ENCODE measurements at places on chromosomes 4 and X.

- no peak for DNase-seq
Measured at GRCh38 chr4:33133723-33134122, 2413.6 kb downstream of the PCDH7 start.

DNA sequence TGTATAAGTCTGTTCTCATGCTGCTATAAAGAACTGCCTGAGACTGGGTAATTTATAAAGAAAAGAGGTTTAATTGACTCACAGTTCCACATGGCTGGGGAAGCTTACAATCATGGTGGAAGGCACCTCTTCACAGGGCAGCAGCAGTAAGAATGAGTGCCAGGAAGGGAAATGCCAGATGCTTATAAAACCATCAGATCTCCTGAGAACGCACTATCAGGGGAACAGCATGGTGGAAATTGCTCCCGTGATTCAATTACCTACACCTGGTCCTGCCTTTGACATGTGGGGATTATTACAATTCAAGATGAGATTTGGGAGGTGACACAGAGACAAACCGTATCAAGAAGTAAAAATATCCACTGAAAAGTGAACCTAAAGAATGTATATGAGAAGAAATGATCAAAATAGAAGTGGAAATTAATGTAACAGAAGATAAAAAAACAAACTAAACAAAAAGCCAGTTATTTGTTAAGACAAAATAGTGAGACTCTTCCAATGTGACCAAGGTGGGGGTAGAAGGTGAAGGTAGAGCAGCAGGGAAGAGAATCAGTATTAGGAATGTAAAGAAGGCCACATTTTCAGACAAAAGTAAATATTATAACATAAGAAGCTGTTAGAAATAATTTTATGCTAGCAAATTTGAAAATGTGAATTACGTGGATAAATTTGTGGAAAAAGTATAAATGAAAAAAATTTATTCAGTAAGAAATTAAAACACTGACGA lies 372.9 kb downstream of the NKX6-1 start:
- no peak for DNase-seq

DNA sequence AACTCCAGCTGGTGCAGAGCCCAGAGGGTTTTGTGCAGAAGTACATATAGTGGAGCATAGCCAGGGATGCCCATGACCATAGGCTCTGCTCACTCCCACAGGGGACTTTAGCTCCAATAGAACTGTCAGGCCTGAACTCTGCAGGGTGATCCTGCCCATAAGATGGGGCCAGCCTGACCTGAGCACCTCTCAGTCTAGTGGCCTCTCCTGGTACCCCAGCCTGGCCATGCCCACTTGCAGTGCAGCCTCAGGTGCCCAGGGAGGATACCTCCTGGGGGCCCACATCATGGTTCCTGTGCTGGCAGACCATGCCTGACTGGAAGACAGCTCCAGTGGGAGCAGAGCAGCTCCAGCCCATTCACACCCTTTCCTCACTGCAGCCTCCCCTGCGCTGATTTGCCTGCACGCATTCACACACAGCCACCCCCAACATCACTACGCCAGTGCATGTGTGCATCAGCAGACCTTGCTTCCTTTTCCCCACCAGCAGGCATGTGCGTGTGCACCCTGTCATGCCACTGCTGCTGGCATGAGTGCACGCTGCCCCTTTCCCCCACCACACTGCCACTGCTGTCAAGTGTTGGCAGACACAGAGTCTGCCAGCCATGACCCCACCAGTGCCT lies 53.0 kb upstream of the MMAA start:
- DNase-seq = no peak

GRCh38 chr4:40247350-40247749 lies 50.5 kb downstream of the RHOH start:
- no peak for DNase-seq

- DNase-seq = peak; percentile 22
Measured at GRCh38 chr4:87838205-87838604, 5.4 kb downstream of the MEPE start.

DNA sequence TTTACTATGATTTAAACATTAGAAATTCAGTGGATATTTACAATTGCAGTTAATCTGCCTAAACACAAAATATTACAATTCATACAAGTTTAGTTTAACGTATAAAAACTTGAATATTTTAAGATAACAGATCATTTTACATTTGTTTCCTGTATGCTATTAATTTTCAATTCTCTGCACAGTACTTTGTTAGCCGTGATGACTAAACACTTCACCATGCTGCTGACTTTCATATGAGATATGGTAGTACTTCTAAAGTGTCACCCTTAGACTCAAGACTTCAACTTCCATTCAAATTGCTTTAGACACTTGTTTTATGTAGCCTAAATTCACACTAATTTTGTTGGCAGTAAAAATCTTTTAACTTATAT lies 1646.4 kb upstream of the ADGRL3 start:
- DNase-seq = no peak

GRCh38 chr4:138449938-138450337 lies 207.8 kb upstream of the SLC7A11 start:
- no peak for DNase-seq

GRCh38 chr4:53653484-53654053 lies 62.3 kb upstream of the LNX1 start:
- DNase-seq = no peak

DNA sequence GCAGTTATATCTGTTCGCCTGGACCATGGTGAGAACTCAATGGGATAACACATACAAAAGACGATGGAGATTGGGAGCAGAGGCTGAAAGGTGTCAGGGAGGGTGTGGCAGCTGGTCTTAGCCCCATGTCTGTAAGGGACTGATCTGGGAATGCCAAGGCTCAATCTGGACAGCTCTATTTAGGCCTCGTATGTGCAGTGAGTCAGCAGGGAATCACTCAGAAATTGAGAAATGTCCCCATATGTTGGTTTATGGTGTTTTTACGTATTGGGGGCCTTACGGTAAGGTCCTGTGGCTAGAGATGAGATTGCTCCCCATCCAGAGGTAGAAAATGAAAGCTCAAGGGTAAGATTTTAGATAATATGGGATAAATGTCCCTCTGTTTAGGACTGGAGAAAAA lies 71.4 kb upstream of the TTC29 start:
- no peak for DNase-seq

- peak; percentile 58 for DNase-seq
Measured at GRCh38 chr4:168183717-168184571, 91.6 kb downstream of the ANXA10 start.

DNA sequence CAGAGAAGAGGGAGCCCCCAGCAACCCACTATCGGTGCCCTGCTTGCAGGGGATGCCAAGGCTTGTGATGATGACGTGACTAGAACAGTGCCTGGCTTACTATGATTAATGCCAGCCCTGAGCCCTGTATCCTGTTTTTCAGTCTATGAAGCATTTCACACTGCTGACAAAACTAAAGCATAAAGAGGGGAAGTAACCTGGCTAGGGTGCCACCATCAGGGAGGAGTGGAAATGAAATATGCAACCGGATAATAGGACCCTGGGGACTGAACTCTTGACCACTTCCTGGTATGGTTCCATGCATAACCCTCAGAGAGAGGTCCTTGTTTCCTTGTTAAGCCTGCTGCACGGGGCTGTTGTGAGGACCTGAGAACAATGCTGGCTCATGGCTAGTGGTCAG lies 50.3 kb downstream of the MED28 start:
- DNase-seq = no peak

DNA sequence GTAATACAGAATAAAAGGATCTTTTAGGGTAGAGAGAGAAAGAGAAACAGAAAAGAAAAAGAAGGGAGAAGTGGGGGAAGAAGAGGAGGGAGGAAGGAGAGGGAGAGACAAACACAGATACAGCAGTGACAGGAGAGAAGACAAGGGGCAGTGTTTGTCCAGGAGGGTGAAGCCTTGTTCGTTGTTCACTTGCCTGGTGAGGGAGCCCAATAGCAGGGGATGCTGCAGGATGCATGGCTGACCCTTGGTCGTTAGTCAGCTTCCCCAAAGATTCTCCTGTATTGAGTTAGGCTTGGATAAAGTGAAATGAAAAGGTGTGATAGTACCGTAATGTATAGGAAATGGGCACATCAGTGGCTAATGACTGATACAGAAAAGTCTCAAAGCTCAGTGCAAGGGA lies 403.7 kb downstream of the IL15 start:
- DNase-seq = no peak

DNA sequence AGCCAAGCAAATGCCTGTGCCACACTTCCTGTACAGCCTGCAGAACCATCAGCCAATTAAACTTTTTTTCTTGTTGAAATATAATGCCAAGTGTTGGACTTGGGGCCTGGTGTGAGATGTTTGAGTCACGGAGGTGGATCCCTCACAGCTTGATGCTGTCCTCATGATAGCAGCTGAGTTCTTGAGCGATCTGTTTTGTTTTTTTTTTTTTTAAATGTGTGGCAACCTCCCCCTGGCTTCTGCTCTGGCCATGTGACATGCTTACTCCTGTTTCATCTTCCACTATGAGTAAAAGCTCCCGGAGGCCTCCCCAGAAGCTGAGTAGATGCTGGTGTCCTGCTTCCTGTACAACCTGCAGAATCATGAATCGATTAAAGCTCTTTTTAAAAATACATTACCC lies 973.3 kb upstream of the FTHL17 start:
- no peak for DNase-seq

- DNase-seq = peak; percentile 70
Measured at GRCh38 chr4:76251441-76252270, at the start of gene FAM47E. TSS of gene FAM47E (plus strand) at chr4:76251721. CDS start at chr4:76251747, 26 bp downstream.

- DNase-seq = no peak
Measured at GRCh38 chr4:11732155-11732554, 303.5 kb upstream of the HS3ST1 start.

- DNase-seq = no peak
Measured at GRCh38 chr4:37001688-37002436, 242.7 kb upstream of the NWD2 start.

- DNase-seq = no peak
Measured at GRCh38 chr4:85092536-85092935, 126.0 kb upstream of the WDFY3 start.

- no peak for DNase-seq
Measured at GRCh38 chr4:112509243-112510141, 6.5 kb downstream of the NEUROG2 start.

- no peak for DNase-seq
Measured at GRCh38 chr4:89957046-89957926, 62.6 kb downstream of the MMRN1 start.

DNA sequence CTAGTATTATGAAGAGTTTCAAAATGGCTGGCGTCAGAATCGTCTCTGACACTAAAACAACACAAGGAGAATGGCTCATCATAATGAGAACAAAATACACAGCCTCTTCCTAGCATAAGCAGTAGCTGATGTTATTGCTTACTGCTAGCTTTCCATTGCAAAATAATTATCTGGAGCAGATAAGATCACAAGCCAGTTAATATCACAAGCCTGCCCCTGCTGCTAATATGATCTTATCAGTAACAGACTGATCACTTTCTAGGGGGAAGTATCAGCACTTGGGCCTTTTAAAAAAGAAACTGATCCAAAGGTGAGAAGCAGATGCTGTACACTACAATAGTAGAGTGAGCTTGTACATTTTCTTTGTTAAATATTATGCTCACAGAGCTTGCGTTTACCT lies 554.8 kb upstream of the PABPC4L start:
- DNase-seq = no peak

DNA sequence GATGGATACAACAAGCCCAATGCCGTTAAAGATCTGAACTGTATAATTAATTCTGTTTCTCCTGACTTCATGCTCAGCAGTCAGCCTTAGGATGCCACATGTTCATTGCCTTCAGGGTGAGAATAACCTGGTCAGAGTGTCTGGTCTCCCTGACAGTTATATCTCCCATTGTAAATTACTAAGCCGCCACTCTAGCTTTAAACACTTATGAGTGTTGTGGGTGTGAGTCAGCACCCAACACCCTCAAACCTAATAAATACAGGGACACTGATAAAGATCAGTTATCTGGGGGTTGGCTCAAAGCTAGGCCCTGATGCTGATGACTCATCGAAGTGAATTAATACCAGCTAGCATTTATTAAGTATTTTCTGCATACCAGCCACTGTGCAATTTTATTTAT lies 64.9 kb upstream of the DYNLT3 start:
- DNase-seq = no peak

DNA sequence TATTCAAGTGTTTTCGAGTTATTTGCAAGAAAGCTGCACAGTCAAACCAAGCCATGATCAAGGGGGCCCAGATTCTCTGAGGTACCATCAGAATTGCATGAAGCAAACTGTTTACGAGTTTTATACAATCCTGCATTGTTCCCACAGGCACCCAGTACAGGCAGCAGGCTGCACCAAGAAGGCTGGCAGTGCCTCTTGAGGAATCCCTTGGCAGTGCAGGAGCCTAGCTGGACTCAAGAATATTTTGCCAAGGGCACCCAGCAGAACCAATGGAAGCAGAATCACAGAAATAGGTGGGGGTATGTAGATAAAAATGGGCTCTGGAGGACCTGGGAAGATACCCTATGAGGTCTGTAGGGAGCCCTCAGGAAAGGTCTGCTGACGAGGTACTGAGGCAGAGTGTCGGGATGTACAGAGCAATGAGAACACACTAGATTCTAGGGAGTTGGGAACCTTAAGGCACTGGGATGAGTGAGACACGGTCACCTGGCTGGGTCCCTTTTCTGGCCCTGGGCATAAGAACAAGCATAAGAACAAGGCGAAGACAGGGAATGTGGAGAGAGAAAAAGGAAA lies 2.5 kb upstream of the PLP1 start:
- peak; percentile 81 for DNase-seq

GRCh38 chr4:188037003-188037713 lies 41.6 kb downstream of the ZFP42 start:
- no peak for DNase-seq

- no peak for DNase-seq
Measured at GRCh38 chr4:159366966-159367780, 264.3 kb downstream of the RAPGEF2 start.

DNA sequence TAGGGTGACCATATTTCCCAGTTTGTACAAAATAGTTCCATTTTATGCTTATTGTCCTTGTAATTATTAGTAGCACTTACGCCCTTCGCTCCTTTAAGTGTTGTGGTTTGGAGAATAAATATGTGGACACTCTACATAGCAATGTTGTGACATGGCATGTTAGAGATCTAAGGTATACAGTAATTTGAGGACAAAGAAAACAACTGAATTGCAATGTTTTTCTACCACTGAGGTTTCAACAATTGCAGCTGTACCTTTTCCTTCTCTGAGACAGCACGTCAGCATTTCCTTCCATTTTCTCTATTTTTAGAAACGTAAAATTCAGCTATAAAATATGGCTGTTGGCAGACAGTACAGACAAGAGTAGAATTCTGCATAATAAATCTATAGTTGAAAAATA lies 323.1 kb downstream of the MAPK10 start:
- no peak for DNase-seq

GRCh38 chr4:23005691-23006090 lies 313.0 kb downstream of the GBA3 start:
- DNase-seq = no peak

GRCh38 chr4:139658586-139659382 lies 6.8 kb upstream of the MGST2 start:
- no peak for DNase-seq

DNA sequence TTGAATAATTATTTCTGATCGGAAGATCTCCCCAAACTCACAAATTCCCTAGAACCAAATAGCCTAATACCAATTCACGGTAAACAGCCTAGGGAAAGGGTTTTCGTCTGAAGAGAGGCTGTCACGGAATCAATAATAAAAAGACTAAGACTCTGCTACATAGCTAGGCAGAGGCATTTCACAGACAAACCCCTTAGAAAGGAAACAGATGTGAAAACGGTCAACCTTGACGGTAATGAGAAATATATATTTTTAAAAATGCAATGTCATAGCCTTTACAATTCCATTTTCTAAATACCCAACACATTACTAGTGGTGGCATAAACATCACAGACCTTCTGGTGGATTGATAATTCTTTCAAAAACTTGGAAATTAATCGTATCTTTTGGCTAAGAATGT lies 28.4 kb downstream of the PROM1 start:
- no peak for DNase-seq

- DNase-seq = no peak
Measured at GRCh38 chrX:47707031-47707780, 48.2 kb upstream of the UXT start.

All from midbrain (tissue), 1 donor.